ENCODE measurements at places on chromosomes 3 and 15.

GRCh38 chr15:98655732-98656131 is 7.4 kb downstream of the IGF1R start:
- no peak for DNase-seq

DNA sequence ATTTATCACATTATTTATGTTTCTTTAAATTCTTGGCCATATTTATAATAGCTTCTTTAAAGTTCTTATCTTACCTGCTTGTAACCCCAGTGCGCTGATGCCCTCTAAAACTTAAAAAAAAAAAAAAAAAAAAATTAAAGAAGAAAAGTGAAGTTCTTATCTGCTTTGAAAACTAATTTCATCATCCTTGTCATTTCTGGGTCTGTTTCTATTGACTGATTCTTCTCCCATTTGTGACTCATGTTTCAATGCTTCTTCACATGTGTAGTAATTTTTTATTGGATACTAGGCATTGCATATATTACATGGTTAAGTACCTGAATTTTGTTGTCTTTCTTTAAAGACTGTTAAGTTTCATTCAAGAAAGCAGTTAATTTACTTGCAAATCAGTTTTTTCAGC is 3.4 kb upstream of the SEC22A start:
- DNase-seq, result no peak

DNA sequence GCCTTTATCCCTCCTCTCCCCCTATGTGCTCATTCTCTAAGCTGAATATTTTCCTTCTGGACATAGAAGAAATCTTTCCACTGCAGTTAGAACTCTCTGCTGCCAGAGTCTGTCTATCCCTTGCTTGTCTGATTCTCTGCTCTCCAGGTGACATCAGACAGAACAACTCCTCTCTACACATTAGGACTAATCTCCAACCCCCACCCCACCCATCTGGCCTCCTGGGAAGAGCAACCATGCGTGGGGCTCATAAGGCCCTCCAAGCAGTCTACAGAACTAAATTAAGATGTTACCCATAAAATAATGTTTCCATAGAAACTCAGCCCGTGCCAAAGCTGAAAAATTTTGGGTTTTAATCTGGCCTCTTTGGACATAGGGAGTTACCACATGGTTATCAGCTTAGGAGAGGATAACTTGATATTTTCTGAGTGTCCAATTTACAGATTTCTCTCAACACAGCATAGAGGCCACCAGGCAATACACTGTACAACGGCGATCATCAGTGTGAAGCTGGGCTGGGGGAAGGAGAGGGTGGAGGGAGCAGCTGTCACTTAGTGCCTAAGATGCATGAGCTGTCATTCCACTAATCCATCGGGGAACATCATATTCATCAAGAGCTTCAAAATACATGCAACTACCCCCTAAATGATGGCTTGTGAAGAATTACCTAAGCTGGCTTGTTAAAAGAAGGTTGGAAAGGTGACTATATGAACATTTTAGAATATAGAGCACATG is 199.4 kb downstream of the CLSTN2 start:
- no peak for DNase-seq

DNA sequence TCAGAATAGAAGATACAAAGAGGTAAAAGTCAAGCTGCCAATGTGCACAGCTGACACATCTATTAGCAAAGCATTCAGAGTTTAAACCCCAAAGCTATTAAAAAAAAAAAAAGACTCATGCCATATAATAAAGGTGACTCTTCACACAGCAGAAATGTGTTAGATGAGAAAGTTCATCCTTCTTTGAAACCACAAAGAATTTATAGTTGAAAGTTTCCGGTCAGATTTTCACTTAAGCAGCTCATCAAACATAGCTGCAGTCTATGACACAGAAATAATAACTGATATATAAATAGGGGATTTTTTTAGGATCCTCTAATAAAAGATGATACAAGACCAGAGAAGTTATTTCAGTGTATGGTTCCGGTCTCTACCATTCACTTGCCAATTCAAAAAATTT is 76.6 kb downstream of the WWTR1 start:
- no peak for DNase-seq

DNA sequence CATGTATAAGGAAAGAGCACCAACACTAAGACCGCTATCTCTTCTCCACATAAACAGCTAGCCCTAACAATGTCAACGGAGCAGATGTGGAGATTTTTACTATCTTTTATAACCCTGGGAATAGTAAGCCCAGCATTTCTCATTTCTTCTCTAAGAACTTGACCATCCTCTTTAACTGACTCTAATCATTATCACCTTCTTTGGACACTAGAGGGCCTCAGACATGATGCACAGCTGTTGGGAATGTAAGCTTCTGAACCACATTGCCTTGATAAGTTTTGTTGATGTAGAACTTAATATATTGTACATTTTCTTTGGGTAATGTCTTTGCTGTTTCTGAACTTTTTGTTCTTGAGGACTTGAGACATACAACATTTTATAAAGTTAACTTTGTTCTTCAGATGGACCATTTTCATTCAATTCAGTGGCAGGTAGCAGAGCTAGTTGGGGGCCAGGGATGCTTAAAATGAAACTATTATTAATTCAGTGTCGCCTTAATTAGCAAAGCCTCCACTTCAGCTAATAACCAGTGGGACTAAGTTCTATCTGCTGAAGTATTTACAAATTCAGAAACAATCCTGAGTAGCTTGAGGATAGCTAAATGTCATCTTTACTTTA is 9.6 kb upstream of the TAGLN3 start:
- no peak for DNase-seq

GRCh38 chr3:98744283-98744682 is 18.9 kb upstream of the ST3GAL6 start:
- DNase-seq, result no peak

DNA sequence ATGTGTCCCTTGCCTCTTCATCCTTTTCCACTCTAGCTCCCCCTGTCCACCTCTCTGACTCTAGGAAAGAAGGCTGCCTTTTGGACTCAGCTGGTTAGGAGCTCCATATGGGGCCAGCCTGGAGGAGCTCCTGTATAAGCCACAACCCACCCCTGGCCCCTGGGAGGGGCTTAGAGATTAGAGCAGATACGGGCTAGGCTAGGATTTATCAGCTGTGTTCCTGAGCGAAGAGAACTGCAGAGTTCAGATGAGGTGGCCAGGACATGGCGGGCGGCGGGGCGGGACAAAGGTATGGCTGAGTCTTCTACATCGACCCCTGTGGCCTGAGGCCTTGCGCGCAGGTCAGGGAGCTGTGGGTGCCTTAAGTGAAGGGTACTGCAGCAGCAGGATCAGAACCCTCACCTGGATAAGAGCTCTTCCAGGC is 7.9 kb downstream of the NBEAL2 start:
- no peak for DNase-seq

- no peak for DNase-seq
Observed at GRCh38 chr15:101692801-101693598, 31.3 kb downstream of the TARS3 start.

GRCh38 chr3:167318996-167319615 is 61.0 kb downstream of the ZBBX start:
- no peak for DNase-seq

DNA sequence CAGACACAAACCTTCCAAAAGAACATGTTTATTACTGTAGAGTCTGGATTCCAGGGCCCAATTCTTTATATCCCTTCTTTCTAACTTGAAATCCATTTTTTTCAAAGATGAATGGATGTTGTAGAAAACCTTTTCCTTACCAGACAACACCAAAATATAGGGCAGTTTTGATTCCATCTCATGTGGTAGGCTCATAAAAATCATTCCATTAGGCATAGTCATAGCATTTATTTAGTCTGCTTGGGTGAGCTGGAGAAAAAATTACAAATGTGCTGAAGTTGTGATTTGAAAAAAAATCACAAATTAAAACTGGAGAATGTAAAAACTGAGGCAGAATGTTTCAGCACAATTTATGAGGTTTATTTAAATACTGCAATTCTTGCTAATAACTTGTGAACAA is 199.3 kb upstream of the TBC1D5 start:
- DNase-seq, result no peak

DNA sequence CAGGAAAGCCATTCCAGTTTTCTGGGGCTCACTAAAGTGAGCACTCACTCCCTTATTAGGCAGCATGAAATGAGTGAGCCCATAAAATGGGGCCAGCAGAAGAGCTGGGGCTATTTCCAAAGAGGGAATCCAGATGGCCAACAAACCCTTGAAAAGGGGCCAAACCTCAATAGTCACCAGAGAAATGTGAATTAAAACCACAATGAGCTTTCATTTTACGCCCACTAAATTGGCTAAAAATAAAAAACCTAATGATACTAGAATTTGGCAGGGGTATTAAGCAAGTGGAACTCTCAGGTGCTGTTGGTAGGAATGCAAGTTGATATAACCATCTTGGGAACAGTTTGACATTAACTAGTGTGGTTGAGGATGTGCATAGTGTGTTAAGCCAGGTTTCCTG is 42.1 kb upstream of the RAF1 start:
- DNase-seq, result no peak

GRCh38 chr3:33799202-33799551 is 747 bp downstream of the PDCD6IP start:
- no peak for DNase-seq

DNA sequence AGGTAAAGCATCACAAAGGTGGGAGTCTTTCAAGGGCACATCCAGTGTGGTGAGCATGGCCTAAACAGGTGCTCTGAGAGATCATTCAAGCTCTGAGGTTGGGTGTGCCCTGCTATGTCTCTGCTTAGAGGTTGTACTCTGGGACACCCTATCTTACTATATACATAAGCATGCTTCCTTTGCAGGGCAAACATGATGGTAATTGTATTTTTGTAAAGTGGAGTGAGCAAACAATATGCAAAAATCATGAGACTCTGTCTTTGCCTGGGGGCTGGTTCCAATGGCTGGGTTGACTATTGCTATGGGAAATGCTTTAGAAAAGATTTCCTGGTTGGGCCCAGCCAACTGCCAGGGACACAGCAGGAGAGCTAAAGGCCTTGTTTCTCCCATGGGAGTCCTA is 315.1 kb upstream of the TLE3 start:
- DNase-seq, result no peak

DNA sequence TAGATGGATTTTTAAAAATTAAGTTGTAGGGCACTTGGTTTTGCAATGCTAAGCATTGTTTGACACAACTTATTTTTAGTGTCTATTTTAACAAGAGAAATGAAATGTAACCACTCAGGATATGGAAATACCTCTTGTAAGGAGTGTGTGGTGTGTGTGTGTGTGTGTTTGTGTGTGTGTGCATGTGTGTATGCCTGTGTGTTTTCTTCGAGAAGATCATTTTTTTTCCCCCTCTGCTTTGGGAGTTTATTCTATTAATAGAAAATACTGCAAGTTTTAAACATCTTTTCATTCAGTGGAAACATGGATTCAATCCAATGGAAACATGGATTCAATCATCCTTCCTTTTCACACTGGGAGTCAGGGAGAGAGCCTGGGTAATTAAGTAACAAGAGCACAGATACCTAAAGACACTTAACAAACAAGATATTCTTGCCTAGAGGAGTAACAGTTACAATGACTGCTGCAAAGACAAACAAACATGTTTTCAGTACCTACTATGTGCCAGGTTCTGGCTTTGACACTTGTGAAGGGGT is 567.2 kb upstream of the TBL1XR1 start:
- DNase-seq, result no peak

- no peak for DNase-seq
Observed at GRCh38 chr15:46120713-46121112, 485.9 kb downstream of the SQOR start.
